Activated T-cell treated with anti-CD3 and anti-CD28 coated beads, Interleukin-2, amount 50 U/mL, for 72 hours (primary cell): ENCODE measurements at places on chromosomes 12 and 14.

GRCh38 chr14:105941226-105942166 is 415.1 kb downstream of the TMEM121 start:
- peaks cover 15% of the 10 kb centered on the region for H3K4me1 ChIP-seq
- H3K36me3 ChIP-seq: peaks cover 7% of the 10 kb centered on the region
- H3K4me3 ChIP-seq: no peak overlapping the region

- H3K4me3 ChIP-seq: no peak overlapping the region
- no peak for DNase-seq
- no peaks in the 10 kb centered on the region for H3K4me1 ChIP-seq
- no peaks in the 10 kb centered on the region for H3K36me3 ChIP-seq
- no peaks in the 10 kb centered on the region for H3K27me3 ChIP-seq
- no peak overlapping the region for H3K27ac ChIP-seq
These were observed 233.4 kb downstream of the TMEM132D start for GRCh38 chr12:129670256-129670920.

DNA sequence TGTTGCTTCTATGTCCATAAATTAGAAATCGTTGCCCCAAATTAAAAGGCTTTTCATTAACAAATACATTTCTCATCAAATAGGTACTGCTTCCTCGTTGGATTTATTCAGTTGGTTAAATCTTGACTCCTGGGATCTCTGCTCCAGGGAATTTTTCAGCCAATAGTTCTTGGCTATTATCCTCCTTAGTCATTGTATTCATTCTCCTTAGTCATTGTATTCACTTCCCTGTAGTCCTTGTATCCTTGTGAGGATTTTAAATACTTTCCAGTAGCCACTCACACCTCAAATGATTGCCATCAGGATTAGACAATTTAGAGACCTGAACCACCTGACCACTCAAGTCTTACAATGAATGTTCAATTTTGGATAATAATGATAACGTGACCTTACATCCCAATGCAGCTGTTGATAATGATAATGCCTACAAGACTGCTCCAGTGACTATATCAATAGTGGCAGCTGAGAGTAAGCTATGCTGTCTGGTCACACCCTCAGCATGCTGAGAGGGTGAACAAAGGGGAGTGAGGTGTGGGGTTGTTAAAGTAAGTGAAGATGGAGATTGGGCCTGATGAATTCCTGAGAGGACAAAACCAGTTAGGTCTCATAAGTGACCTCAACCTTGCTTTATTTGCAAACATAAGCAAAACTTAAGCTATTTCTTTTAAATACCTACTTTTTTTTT is 193.7 kb upstream of the RTL1 start:
- peaks cover 10% of the 10 kb centered on the region for H3K27me3 ChIP-seq
- no peaks in the 10 kb centered on the region for H3K36me3 ChIP-seq
- DNase-seq: no peak
- no peak overlapping the region for H3K27ac ChIP-seq
- no peak overlapping the region for H3K4me3 ChIP-seq
- no peaks in the 10 kb centered on the region for H3K4me1 ChIP-seq

GRCh38 chr12:34233618-34234017 is 211.3 kb downstream of the ALG10 start:
- no peak for DNase-seq
- no peaks in the 10 kb centered on the region for H3K27me3 ChIP-seq
- no peaks in the 10 kb centered on the region for H3K36me3 ChIP-seq
- no peak overlapping the region for H3K27ac ChIP-seq
- no peaks in the 10 kb centered on the region for H3K4me1 ChIP-seq

DNA sequence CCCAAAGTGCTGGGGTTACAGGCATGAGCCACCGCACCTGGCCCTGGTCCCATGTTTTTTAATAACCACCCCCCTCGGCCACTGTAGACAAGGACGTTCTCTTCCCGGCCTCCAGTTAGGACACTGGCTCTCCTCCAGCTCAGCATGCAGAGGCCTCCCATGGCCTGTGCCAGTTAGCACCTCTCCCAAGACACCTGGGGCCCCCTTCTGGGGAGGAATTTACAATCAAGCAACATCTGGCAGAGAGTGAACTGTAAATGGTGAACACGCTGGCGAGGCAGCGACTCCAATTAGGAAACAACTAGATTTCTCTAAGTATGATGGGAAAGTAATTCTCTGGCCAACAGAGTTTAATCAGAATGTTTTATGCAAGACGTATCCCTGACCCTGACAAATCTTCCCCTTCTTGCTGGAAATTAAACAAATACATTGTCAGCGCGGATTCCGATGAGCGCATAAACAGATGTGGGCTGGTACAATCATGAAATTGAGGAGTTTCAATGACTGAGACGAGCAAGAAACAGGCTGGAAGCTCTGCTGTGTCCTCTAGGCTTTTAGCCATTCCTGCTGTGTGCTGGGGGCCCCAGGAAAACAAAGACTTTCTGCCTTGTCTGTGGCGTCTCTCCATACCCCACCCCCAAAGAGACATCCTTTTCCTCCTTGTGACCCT is 61.7 kb upstream of the DLK1 start:
- no peaks in the 10 kb centered on the region for H3K4me1 ChIP-seq
- no peaks in the 10 kb centered on the region for H3K36me3 ChIP-seq
- no peak overlapping the region for H3K27ac ChIP-seq

- H3K4me3 ChIP-seq: no peak overlapping the region
- peaks cover 19% of the 10 kb centered on the region for H3K4me1 ChIP-seq
- no peaks in the 10 kb centered on the region for H3K36me3 ChIP-seq
- no peak for DNase-seq
- H3K27ac ChIP-seq: no peak overlapping the region
These were observed 5.2 kb downstream of the KRT86 start for GRCh38 chr12:52279422-52280318.

- H3K4me3 ChIP-seq: no peak overlapping the region
- H3K27ac ChIP-seq: no peak overlapping the region
- H3K27me3 ChIP-seq: peaks cover 7% of the 10 kb centered on the region
- DNase-seq: no peak
These were observed 5.5 kb upstream of the KRT84 start for GRCh38 chr12:52390739-52391617.

GRCh38 chr12:120470150-120470784 is 719 bp upstream of the SRSF9 start:
- peak overlapping the region; percentile 97 for H3K4me3 ChIP-seq
- no peak for DNase-seq
- peaks cover 6% of the 10 kb centered on the region for H3K36me3 ChIP-seq
- H3K27me3 ChIP-seq: no peaks in the 10 kb centered on the region
- H3K27ac ChIP-seq: peak overlapping the region; percentile 94

GRCh38 chr12:52090291-52090690 is 10.8 kb downstream of the SMIM41 start:
- no peak overlapping the region for H3K27ac ChIP-seq
- no peak for DNase-seq
- no peaks in the 10 kb centered on the region for H3K4me1 ChIP-seq
- H3K4me3 ChIP-seq: no peak overlapping the region
- H3K36me3 ChIP-seq: no peaks in the 10 kb centered on the region
- H3K27me3 ChIP-seq: peaks cover 42% of the 10 kb centered on the region

DNA sequence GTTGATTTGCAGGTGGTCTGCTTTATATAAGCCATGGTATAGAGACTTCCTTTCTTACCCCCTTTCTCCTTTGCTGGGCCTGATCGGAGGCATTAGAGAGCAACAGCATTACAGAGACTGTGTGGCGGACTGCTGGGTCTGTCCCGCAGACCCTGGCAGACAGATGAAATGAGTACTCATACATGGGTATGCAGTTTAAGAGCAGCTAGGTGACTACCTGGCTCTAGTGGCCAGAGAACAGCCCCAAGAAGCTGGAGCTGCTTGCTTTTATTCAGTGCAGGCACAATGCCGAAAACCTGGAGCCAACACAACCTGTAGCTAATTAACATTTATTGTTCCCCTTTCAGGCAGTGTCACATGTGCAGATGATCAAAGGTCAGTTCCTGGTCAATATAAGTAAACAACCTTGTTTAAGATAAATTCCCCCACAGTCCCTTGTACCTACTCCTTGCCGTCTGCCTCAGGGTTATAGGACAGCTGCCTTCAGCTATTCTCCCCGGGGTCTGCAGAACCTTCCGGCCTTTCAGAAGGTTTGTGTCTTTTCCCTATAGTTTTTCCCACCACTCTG is 160.0 kb downstream of the TRHDE start:
- H3K36me3 ChIP-seq: no peaks in the 10 kb centered on the region
- H3K4me3 ChIP-seq: no peak overlapping the region
- H3K27ac ChIP-seq: no peak overlapping the region
- no peaks in the 10 kb centered on the region for H3K27me3 ChIP-seq
- no peak for DNase-seq

- H3K4me3 ChIP-seq: peak overlapping the region; percentile 93
- H3K27ac ChIP-seq: peak overlapping the region; percentile 81
- DNase-seq: peak; percentile 97
These were observed 498 bp upstream of the RHOF start for GRCh38 chr12:121793838-121794533.

GRCh38 chr12:112854344-112854743 is 52.4 kb upstream of the OAS1 start:
- DNase-seq: no peak
- H3K4me1 ChIP-seq: no peaks in the 10 kb centered on the region
- no peaks in the 10 kb centered on the region for H3K36me3 ChIP-seq
- H3K4me3 ChIP-seq: no peak overlapping the region
- H3K27ac ChIP-seq: no peak overlapping the region

- H3K36me3 ChIP-seq: no peaks in the 10 kb centered on the region
- H3K27ac ChIP-seq: no peak overlapping the region
- peaks cover 8% of the 10 kb centered on the region for H3K27me3 ChIP-seq
- no peaks in the 10 kb centered on the region for H3K4me1 ChIP-seq
- no peak for DNase-seq
These were observed 21.8 kb upstream of the LRRK2 start for GRCh38 chr12:40203060-40203430.

DNA sequence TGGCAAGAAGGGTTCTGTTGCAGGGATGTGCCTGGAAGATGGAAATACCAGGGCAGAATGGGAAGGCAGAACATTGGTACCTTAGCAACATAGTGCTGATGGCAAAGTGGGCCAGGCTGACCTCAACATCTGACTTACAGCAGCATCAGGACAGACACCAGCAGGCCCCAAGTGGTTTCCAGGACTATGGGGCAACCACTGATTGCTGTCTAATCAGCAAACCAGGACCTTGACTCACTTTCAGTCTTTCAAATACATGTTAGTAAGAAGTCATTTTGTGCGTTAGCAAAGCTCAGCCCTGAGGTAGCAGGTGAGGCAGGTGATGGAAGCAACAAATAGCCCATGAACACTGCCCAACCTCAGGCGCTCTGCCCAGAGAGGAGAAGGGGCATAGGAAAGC is 4.7 kb upstream of the SPTSSA start:
- H3K27me3 ChIP-seq: no peaks in the 10 kb centered on the region
- no peak for DNase-seq
- H3K27ac ChIP-seq: no peak overlapping the region
- no peaks in the 10 kb centered on the region for H3K36me3 ChIP-seq

DNA sequence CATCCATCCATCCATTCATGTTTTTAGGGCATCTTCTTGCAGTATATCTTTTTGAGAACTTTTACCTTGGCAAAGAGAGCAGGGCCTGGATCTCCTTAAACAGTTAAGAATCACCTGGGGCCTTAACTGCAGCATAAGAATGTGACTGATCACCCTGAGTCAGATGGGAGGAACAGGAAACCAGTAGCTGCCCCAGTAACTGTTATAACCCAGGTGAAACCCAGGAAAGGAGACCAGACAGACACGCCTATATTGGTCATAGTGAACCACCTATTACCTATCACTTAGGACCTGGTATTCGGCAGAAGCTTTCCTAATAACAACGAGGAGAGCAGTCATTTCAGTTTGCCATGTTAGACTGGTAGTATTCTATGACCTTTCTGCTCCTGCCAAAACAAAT is 43.4 kb upstream of the NR2C1 start:
- H3K4me3 ChIP-seq: no peak overlapping the region
- H3K27me3 ChIP-seq: no peaks in the 10 kb centered on the region
- H3K36me3 ChIP-seq: no peaks in the 10 kb centered on the region
- DNase-seq: peak; percentile 3
- H3K27ac ChIP-seq: peak overlapping the region; percentile 69

DNA sequence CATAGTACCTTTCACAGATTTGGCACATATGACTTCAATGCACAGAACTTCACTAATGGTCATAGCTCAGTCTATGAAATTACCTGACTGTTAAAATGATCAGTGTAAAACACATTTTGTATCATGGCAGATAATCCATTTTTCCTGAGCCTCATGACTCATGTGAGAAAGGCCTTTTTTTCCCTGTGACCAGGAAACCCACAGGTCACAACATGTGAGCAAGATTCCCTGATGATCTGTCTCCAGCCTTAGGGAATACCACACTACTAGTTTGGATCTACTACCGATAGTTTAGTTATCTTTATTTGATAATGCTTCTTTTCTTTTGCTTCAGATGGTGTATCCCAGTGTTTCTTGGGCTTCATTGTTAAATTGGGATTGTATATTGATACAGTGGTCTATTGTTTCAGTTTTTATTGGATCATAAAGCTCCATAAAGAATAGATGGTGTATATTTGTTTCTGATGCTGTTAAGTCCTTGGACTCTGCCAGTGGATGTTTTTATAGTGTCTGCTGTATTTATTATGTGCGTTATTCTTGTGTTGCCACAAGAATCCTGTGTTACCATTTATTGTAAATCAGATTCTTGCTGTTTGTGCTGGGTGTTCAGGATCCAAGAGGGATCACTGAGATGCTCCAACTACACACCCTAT is 248.7 kb upstream of the PELI2 start:
- H3K4me3 ChIP-seq: no peak overlapping the region
- H3K4me1 ChIP-seq: peaks cover 7% of the 10 kb centered on the region
- peaks cover 8% of the 10 kb centered on the region for H3K27me3 ChIP-seq
- no peak overlapping the region for H3K27ac ChIP-seq

- H3K27me3 ChIP-seq: peaks cover 17% of the 10 kb centered on the region
- H3K27ac ChIP-seq: no peak overlapping the region
- peaks cover 17% of the 10 kb centered on the region for H3K36me3 ChIP-seq
- H3K4me1 ChIP-seq: peaks cover 4% of the 10 kb centered on the region
- DNase-seq: no peak
- no peak overlapping the region for H3K4me3 ChIP-seq
These were observed 578.9 kb upstream of the ATP2B1 start for GRCh38 chr12:90287585-90287984.

DNA sequence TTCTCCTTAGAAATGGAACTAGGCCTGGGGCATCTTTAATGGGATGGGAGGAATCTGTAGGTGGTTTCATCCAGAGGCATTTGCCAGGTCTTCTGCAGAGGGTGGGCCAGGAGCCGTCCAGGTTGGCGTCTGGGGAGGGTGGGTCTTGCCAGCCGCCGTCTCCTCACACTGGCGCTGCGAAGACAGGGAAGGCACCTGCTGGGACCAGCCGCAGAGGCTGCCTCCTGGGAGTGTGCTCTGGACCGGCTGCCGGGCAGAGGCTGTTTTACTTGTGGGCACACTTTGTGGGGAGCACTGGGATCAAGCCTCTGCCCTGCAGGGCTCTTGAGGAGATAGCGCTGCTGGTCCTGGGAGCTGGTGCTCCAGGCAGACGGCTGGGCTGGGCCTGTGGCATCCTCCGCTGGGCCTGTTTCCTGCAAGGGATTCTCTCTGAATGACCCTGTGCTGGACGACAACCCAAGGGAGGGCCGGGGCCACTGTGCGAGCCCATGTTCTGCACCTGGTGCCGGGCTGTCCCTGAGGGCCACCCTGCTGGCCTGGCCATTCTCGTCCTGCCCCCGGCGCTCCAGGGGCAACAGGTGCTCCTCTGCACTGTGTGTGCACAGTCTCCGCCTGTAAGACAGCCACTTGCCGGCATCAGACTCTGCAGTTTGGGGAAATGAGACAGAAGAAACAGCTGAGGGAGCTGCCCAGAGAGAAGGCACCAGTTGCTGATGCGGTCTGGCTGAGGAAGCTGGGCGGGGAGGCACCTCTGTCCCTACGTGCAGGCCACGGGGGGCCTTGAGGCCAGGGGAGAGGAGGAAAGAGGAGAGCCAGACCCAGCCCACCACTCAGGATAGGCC is 10.0 kb upstream of the TEX22 start:
- H3K27ac ChIP-seq: no peak overlapping the region
- DNase-seq: no peak
- no peak overlapping the region for H3K4me3 ChIP-seq
- H3K36me3 ChIP-seq: no peaks in the 10 kb centered on the region
